Upper lobe of left lung (tissue), 6 donors: ENCODE measurements at places on chromosomes 1 and 21.

GRCh38 chr1:150829751-150830150, 21.7 kb upstream of the CTSK start:
- no peak for DNase-seq

GRCh38 chr1:1974834-1975233, 28.8 kb downstream of the CFAP74 start:
- no peak for DNase-seq

GRCh38 chr1:221747839-221748238, 6.0 kb upstream of the DUSP10 start:
- DNase-seq: no peak

DNA sequence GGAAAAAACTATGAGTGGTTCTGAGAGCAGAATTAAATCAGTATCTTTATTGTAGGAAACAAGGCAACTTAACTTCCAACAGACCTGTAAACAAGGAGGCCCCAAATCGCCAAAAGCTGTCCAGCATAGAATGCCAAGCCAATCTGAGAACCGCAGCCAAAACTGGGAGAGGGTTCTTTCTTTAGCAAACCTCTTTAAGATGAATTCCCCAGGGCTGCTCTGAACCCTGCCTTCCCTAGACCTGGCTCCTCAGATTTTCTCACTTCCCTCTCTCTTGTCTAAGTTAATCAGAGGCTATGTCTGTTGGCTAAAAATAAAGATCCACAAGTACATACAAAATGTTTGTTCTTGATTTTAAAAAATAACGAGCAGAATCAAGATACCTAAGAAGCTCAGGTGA, 141.4 kb downstream of the SMYD3 start:
- no peak for DNase-seq

DNA sequence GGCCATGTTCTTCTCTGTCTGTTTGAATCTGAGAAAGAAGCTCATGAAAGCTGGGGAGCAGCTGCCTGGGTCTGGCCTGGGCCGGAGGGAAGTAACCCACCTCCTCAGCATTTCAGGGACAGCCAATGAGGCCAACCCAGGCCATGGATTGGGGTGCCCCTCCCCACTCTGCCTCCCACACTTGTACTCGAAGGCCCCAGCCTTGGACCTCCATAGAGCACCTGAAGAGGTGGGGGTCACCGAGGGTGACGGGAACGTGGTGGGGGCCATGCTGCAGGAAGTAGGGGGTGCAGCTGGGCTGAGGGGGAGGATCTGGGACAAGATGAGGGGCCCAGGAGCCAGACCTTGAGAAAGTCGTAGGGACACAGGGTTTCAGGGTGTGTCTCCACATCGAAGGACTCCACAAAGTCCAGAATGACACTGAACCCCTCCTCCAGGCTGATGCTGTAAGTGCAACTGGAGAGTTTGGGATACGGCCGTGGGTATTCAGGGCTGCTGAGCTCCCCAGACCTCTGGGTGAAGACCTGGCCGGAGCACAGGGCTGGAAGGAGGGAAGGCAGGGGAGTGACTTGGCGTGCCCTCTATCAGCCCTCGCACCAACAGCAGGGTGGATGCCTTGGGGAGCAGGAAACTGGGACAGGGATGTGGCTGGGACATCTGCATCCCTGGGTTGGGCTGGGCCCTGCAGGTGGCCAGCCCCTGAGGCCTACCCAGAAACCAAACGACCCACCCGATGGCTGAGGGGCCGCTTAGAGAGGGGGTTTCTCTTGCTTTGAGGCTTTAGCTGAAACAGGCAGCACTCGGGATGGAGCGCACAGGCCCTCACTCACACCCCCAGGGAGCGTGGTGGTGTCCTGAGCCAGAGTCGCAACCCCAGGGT, 3.8 kb downstream of the MASP2 start:
- no peak for DNase-seq

DNA sequence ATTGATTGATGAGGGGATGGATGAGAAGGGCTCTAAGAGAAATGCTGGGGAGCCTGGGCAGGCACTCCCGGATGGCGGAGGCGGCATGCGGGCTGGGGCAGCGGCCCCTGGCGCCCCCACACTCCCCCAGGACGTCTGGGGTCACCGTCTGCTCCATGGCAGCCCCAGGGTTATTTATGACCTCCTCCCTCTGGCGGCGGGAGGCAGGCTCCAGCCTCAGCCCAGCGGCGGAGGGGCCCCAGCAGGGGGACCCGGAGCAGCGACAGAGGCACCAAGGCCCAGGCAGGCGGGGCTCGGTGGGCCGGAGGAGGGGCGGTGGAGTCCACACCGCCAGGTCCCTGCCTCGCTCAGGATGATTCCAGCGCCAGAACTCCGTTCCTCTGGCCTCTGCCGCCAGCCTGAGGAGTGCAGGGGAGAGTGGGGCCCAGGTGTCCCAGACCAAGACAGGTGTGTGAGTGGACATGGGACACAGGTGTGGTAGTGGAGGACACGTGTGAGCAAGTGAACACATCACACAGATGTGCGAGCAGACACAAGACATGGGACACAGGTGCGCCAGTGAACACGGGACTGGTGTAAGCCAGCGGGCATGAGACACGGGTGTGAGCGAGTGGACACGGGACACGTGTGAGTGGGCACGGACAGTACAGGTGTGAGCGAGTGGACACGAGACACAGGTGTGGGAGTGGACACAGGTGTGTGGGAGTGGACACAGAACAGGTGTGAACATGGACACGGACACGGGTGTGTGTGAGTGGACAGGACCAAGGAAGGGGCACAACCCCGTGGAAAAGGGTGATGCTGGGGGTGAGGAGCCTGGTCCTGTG, 2.5 kb upstream of the SAMD11 start:
- peak; percentile 92 for DNase-seq

GRCh38 chr1:205189131-205189530, 22.4 kb downstream of the DSTYK start:
- no peak for DNase-seq

DNA sequence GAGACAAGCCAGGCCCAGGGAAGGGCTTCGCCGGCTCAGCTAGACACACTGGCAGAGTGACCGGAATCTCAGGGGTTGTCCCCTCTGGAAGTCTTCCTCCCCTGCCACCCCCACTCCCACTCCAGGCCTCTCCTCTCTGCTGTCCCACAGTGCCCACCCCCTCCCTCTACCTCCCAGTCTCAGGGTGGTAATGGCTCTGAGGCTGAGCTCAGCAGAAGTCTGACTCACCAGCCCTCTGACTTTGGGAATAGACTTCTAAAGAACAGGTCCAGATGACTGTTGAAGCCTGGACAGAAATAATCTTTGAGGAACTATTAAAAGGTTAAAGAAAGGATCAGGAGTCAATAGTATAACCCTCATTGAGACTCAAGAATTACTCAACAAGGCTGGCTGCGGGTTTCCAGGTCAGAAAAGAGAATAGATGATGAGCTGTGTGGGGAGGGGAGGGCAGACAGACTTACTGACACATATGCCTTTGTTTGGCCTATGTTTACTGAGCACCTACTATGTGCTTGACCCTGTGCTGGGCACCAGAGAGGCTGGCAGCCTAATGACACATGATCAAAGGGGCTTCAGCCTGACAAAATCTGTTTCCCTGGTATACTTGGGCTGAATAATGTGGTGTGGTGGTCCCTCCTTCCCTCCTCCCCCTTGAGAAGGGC, 8.2 kb downstream of the HCRTR1 start:
- DNase-seq: no peak

GRCh38 chr1:76826072-76826845, 41.0 kb upstream of the ST6GALNAC5 start:
- no peak for DNase-seq

- DNase-seq: no peak
Observed at GRCh38 chr1:92461364-92462097, 25.2 kb downstream of the GFI1 start.

- no peak for DNase-seq
Observed at GRCh38 chr1:232510367-232511110, 119.4 kb downstream of the SIPA1L2 start.

- DNase-seq: no peak
Observed at GRCh38 chr1:196355206-196355786, 252.9 kb downstream of the KCNT2 start.

DNA sequence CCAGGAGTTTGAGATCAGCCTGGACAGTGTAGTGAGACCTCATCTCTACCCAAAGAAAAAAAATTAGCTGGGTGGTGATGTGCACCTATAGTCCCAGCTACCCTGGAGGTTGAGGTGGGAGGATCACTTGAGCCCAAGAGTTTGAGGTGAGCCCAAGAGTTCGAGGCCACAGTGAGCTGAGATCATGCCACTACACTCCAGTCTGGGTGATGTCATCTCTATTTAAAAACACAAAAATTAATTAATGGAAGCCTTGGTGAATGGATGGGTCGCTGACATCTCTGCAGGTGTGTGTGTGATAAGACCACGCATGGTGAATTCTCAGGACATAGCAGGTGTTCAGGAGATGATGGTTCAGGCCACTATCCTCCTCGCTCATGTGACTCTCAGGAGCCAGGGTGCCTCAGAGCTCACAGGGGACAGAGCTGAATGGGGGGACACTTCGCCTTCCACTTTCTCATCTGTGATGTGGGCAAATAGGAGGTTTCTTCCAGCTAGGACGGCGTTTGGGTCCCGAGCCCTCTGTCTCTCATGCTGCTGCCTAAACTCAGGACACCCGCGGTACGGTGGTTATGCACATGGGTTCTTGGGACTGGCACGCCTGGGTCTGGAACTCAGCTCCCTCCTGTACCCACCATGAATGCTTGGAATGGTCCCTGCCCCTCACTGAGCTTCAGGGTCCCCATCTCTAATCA, 113.4 kb upstream of the ZBTB40 start:
- DNase-seq: no peak
